NCI-H1436 (cell line): ENCODE measurements at places on chromosomes 6 and 20.

DNA sequence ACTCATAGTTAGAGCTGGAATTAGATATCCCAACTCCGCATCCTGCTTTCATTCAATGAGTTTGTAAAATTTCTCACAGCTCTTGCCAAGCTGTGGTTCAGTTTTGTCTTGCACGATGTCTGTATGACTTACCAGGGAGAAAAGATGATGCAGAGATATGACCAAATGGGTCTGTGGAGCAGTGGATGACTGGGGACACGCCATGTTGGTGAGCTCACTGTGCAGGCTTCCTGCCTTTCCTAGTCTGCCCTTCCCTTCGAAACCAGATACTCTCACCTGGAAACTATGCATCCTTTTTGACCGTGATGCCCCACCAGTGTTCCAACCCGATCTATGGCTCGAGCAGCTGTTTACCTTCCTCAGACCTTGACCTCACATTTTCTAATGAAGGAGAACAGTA, 262.7 kb upstream of the BMP2 start:
- DNase-seq = no peak

DNA sequence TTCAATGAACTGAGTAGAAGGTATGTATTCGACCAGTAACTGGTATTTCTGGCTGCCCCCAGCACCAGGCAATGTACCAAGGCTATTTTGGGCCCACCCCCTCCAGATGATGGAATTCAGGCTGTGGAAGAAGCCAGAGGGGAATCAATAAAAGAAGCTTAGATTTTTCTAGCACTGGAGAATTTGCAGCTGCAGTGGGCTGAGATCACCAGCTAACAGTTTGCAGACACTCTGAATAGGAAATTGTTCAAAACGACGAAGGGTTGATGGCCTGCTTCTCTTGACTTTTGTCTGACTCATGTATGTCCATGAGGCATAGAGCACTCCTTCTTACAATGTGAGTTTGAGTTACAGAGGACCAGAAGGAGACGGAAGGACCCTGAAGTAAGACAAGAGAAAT, 32.4 kb upstream of the FBXO9 start:
- no peak for DNase-seq

- DNase-seq = peak; percentile 28
These were observed 22.6 kb downstream of the MTHFD1L start for GRCh38 chr6:150887978-150888563.

GRCh38 chr6:158059108-158059507, 77.4 kb downstream of the SYNJ2 start:
- no peak for DNase-seq

DNA sequence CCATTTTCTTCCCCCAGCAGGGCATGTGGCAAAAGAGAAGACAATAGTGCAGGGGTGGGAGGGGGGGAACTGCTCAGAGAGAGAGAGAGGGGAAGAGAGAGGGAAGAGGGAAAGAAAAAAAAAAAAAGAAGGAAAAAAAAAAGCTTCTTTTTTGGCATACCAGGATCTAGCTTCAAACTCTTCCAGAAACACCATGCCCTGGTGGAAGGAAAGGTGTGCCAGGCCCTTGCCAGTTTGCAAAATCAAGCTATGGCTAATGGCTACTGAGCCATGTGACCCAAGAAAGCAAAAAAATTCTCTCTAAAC, 326 bp downstream of the ZMYND8 start:
- DNase-seq = no peak

DNA sequence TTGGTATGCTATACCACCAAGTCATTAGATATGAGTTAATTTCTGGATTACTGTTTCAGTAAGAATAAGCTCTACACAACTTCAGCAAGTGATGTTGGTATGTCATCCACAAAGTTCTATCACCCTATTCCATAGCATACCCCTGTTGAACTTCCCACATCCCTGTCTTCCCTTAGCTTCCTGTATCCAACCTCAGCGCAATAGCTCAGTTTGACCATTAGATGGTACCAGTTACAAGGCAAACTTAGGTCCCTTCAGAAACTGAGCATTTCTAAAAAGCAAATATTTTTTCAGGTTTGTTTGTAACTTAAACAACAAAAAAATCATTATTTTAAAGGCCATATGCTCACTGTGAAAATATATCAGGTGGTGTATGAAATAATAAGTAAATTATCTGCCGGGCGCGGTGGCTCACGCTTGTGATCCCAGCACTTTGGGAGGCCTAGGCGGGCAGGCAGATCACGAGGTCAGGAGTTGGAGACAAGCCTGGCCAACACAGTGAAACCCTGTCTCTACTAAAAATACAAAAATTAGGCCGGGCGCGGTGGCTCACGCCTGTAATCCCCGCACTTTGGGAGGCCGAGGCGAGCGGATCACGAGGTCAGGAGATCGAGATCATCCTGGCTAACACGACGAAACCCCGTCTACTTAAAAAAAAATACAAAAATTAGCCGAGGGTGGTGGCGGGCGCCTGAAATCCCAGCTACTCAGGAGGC, 8.8 kb upstream of the MOG start:
- DNase-seq = peak; percentile 17

- no peak for DNase-seq
These were observed 1.1 kb downstream of the PTCHD4 start for GRCh38 chr6:48109944-48110343.

GRCh38 chr6:17393892-17394631, 667 bp downstream of the CAP2 start:
- no peak for DNase-seq

DNA sequence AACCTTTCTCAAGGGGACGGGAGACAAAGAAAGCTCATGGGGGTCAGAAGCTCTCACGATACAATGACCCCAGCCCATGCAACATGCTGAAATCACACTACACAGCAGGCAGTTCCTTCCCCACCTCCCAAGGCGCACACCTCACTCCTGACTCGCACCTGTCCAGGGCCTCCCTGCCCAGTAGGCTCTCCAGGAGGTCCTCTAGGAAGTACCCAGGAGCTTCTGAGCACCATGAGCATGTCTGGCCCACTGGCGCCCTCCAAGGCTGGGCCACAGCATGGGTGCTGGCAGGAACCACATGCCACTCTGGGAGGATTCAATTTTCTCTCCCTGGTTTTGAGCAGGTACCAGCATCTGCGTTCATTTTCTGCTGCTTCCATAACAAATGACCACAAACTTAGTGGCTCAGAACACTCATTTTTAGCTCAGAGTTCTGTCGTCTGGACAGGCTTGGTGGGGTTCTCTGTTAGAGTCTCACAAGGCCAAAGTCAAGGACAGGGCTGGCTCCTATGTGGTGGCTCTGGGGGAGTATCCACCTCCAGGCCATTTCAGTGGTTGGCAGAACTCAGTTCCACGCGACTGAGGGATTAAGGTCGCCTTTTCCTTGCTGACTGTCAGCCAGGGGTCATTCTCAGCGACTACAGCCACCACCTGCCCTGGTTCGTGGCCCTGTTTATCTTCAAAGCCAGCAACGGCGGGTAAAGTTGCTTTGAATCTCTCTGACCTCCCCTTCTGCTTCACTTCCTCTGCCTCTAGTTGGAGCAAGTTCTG, 32.7 kb downstream of the ACSS1 start:
- no peak for DNase-seq

DNA sequence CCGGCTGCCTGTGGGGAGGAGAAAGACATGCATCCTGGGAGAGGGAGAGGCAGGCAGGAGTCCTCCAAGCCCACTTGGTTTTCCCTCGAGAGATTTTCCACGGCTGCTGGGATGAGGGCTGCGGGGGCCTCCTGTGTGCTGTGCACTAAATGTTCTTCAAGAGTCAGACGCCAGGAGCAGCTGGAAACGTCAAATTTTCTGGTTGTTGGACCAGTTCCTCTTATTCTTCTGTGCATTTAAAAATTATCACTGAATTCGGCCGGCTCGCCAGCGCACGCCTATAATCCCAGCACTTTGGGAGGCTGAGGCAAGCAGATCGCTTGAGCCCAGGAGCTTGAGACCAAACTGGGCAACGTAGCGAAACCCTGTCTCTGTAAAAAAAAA, 32.8 kb upstream of the NTSR1 start:
- no peak for DNase-seq

DNA sequence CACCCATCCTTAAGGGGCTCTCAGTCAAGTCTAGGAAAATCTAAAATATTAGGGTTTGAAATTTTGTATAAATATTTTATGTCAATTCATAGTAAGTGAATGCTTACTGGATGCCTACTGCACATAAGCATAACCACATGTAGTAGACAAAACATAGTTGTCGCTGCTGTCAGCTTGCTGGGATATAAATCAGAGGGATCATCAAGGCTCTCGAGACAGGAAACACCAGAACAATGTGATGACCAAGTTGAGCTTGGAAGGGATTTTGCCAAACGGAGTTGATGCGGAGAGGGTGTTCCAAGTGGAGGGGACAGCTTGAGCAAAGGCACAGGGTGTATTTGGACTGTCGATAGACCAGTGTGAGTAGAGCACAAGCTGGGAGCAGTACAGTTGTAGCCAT, 105.8 kb upstream of the SUPT3H start:
- DNase-seq = no peak

GRCh38 chr6:147226163-147226724, 22.0 kb downstream of the STXBP5 start:
- no peak for DNase-seq

DNA sequence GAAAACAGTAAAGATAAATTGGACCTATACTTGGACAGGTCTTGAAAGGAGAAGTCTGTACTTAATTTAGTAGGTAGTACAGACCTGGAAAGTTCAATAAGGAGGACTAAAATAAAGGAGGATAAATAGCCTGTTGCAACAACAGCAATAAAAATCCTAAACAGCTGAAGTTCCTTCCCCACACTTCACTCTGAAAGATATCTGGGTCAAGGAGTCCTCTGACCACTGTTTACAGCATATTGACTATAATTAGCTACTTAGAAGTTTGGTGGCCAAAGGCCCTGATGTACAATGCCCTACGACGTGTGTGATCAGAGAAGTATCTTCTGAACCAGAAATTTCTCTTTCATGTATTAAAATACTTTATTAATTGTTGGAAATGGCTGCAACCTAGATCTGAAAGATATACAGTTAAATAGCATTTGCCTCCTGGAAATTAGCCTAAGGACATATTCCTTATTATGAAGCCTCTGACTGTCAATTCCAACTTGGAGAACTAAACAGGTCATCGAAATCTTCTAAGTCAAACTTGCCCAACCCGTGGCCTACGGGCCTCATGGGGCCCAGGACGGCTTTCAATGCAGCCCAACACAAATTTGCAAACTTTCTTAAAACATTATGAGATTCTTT, 82.8 kb downstream of the KIF13A start:
- no peak for DNase-seq

DNA sequence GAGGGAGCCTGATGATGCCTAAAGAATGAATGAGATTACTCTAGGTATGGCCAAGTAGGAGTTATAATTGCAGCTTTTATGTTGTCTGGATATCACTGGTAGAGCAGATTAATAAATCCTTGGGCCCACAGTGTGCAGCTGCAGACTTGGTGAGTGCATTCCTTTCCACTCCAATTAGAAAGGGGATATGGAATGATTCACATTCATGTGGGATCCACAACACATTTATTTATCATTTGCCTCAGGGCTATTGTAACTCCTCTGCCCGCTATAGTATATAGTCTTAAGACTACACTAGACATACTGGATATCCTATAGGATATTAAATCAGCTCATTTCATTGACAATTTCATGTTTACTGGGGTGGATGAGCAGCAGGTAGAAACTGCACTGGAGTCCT, 11.6 kb upstream of the HLA-G start:
- no peak for DNase-seq

- no peak for DNase-seq
These were observed 187.1 kb downstream of the MYLK4 start for GRCh38 chr6:2563635-2564034.

- no peak for DNase-seq
These were observed 451.5 kb upstream of the CITED2 start for GRCh38 chr6:139825935-139826374.

DNA sequence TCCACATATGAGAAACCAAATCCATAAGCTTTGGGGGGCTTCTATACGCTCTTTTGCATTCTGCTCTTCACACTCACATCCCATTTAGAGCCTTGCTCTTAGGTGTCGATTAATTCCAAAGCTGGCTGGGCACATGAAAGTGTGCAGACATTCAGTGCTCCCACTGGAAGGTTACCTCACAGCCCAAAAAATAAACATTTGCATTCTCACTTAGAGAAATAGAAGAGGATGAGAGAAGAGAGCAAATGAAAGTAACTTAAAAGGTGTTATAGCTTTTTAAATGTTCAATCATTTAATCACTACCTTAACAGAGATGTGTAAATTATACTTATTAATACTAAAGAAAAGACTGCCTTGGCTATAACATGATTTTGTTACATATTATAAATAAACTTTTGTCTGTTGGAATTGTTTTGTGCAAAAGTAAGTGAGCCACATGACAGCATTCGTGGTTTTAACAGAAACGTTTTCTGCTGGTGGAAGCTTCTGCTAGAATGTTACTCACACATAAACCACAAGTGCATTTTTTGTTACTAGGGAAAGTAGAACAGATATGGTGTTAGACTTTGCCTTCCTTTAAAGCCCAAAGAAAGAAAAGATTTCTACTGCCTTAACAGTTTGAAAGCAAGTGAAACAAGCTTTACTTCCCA, 116.7 kb downstream of the SIM1 start:
- no peak for DNase-seq

DNA sequence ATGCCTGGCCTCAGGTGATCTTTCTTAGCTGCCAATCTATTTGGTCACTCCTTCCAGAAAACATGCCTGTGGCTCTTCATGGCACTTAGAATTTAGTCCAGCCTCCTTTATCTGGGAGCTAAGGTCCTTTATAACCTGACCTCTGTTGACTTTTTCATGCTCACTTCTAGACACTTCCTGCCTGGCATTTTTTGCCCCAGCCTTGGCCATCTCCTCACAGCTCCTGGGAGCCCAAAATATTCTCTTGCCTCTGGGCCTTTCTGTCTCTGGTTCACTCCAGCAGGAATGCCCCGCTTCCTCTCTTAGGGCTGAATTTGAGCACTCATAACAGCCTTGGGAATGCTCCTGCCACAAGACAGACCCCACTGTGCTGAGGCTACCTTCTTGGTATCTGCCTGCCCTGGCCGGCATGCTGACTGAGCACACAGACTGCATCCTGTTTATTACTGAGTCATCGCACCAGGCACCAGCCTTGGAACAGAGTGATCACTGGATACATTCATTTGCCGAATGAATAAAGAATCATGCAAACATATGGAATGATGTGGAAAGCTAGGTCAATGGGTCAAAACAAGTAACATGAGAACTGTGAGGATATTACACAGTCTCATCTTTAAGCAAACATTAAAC, 5.8 kb upstream of the EEF1E1 start:
- DNase-seq = no peak

DNA sequence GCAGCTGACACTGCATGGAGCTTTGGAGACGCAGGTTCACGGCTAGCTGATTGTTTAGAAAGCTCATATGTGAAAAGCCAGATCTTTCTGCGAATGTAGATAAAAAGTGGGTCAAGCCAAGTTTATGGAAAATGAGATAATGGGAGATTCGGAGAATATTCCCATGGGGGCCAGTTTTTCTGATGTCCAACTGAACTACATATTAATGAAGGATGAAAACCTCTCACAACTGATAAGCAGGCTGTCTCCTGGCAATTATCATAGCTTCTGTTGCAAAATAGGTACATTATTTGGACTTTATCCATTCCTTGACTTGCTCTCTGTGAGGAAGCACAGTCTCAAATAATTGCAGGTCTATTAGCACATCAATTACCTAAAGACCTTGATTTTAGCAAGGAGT, 21.1 kb downstream of the HDGFL1 start:
- no peak for DNase-seq

GRCh38 chr6:33259032-33259431, 12.6 kb downstream of the VPS52 start:
- DNase-seq = no peak
